Effector CD8-positive, alpha-beta T cell (primary cell): ENCODE measurements at places on chromosomes 12 and 14.

DNA sequence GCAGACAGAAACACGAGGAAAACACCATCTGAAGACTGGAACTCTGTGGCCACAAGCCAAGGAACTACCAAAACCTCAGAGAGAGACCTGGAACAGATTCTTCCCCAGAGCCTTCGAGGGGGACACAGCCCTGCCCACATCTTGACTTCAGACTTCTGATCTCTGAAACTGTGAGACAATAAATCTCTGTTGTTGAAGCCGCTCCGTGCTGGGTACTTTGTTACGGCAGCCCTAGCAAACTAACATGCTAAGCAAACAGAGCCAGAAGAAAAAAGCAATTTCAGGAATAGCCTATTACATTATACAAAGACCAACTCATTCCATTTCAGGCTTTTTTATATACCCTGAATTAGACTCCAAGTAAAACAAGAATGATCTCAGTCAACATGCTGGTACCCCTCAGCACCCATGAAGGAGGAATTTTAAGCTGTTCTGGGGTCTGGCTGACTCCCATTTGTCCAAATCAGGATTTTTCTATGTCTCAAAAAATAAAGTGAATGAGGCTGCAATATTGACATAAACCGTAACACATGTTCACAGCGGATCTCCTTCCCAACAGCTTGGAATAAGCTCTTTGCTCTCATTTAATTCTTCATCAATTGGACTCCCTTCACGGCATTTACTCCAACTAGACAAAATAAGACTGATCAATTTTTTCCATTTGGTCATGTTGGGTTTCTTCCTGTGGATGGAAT lies 190.1 kb downstream of the FOXN3 start:
- no peak for DNase-seq

- no peak for DNase-seq
These were observed 509.6 kb downstream of the NOVA1 start for GRCh38 chr14:26088275-26088674.

DNA sequence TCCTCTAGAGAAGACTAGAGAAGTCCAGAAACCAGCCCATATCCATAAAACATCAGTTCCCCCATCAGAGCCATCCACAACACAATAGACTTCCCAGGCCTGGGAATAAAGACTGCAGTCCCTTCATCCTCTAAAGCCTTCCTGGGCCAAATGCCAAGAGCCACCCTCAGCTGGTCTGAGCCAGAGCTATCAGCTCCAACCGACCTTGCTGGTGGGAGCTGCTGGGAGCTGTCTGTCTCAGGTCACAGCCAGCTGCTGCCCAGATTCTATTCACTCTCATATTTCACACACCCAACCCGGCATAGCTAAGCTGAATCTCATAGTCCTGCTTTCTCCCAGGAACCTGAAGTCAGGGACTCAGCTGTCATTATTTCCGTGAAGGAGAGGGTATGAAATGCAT lies 10.9 kb upstream of the TFCP2 start:
- no peak for DNase-seq

GRCh38 chr12:105759149-105759548 lies 379.6 kb downstream of the NUAK1 start:
- no peak for DNase-seq

- no peak for DNase-seq
These were observed 85.1 kb upstream of the NID2 start for GRCh38 chr14:52153939-52154338.

DNA sequence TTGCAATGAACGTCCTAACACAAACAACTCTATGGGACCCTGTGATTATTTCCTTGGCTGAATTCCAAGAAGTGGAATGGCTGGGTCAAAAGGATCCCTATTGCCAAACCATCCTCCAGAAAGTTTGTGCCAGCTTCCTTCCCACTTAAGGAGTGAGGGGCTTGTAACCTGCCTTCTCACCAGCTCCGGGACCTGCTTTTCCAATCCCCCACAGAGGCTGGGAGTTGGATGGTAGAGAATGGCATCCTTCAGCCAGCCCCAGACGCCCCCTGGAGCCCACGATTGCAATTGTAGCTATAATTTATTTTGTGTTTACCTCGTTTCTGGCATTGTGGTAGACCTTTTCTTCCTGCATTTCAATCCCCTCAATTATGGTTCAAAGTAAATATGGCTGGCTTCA lies 9.7 kb upstream of the ZDHHC22 start:
- no peak for DNase-seq

DNA sequence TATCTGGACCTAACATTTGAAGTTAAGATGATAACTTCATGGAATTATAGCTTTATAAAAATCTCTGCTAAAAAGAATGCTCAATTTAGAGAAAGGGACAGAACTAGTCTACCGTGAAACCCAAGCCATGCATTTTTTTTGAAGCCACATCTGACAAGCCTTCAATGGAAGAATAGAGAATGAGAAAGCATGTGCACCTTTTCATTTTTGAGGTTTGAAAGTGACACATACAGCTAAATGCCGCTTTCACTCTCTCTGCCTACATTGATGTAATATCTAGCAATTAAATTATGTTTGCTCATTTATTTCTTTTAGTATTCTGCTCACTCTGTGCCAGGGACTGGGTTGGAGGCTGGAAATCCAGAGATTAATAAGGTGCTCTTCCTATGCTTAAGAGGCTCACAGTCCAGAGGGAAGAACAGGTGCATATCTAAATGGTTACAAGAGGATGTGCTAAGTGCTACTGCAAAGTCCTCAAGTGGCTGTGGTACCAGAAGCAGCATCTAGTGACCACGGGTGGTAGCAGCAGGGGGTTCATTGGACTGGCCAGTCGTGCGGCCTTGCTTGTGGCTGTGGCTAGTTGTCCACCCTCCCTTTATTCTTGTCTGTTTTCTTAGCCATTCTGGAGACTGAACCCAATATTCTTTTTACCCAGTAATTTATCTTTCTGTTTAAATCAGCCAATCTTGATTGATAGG lies 60.4 kb downstream of the PPP1R36 start:
- DNase-seq: no peak

DNA sequence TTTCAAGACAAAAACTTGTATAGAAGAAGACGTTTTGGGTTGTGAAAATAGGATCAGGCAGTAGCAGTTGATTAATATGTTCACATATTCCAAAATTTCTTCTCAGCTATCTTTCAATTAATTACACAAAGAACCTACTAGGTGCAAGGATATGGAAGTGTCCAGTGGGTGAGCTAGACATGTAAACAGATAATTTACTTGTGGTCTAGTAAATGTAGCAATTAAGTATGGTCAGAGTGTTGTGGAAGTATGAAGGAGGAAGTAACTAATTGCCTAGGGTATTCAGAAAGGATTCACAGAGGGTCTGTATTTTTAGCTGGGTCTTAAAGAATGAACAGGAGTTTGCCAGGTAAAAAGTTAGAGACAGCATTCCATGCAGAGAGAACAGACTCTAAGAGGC lies 5.9 kb downstream of the GOLGA5 start:
- DNase-seq: no peak

DNA sequence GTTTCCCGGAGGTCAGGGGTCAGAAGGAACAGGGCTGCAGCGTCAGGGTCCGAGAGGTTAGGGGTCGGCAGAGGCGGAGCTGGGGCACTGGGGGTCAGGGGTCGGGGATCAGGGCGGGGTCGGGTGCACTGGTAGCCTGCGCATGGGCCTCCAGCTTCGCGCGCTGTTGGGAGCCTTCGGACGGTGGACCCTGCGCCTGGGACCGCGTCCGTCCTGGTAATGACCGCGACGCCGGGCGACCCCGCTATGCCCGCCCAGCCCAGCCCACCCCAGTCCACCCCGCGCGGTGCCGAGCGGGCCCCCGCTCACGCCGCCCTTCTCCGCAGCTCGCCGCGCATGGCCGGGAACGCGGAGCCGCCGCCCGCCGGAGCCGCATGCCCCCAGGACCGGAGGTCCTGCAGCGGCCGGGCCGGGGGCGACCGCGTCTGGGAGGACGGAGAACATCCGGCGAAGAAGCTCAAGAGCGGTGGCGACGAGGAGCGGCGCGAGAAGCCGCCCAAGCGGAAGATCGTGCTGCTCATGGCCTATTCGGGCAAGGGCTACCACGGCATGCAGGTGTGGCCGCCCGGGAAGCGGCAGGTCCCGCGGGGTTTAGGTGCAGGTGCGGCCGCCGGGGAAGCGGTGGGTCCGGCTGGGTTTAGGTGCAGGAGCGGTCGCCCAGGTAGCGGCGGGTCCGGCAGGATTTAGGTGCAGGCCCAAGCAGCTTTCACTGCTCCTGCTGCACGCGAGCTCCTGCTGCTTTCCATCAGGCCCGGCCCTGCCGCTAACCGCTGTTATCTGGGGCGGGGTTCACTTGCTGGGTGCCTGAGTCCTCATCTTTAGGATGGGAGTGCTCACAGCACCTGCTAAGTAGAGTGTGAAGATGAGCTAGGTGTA lies 743 bp downstream of the PUS1 start:
- DNase-seq: no peak

DNA sequence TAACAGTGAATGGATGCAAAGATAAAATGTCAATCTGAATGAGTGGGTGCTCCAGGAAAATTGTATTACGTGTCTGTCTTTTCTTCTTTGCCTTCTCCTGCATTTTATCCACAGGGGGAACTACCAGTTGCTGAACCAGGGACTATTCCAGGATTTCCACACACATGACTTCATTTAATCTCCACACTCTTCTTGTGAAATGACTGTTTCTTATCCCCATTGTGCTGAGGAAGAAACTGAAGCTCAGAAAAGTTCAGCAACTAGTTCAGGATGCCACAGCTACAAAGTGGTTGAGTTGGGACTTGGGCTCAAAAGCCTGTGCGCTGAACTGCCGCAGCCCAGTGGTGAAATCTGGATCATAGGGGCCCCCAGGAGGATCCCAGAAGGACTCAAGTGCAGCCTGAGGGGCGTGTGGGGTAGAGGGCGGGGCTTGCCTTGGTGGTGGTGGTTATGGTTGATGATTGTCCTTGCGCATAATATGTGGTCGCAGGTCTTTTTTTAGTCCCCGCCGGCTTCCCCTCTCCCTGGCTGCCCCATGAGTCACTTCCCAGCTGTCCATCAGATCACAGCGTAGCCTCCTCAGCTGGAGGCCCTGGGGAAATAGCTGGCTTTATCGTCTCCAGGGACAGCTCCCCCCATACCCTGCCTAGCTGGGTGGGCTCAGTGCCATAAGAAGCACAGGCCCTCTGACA lies 235.2 kb upstream of the CRY1 start:
- DNase-seq: no peak
